ENCODE measurements at places on chromosomes 6 and 20.

- DNase-seq, result no peak
Measured at GRCh38 chr6:143408151-143408786, 42.2 kb downstream of the ADAT2 start.

GRCh38 chr20:41738604-41739206 lies 120.5 kb upstream of the CHD6 start:
- DNase-seq, result no peak

GRCh38 chr20:16007164-16007563 lies 566.1 kb downstream of the KIF16B start:
- DNase-seq, result no peak

DNA sequence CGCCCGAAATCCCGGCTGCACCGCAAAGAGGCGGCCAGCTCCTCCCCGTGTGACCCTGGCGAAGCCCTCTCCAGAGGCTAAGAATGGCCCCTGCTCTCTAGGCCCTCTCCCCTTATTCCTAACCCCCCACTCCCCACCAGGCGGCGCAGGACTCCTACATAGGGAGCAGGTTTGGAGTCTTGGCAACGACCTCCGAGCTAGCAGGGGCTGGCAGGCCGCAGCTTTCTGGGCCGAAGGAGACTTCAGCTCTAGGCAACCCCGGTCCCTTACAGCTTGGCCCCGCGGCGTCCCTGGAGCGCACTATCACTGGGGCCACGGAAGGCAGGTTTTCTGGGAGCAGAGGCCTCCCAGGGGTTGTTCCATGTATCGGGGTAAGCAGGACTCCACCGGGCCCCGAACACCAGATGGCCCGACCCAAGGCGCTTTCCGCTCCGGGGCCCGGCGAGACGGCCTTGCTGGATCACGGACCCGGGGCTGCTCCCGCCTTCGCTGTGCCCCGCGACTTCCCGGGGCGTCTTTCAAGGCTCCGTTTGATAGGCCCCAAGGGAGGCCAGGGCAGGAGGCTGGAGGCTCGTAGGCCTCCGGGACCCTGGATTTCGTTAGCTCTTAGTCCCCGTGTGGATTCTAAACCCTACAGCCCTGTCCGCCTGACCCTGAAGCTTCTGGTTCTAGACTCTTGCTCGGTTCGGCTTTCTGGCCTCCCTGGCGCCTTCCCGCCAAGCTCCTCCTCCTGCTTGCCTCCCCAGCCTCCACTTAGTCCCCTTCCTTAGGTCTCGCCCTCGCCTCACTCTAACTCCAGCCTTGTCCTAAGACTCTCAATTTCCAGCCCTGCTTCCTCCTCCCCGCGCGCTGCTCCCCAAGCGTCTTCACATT lies 1.9 kb downstream of the SLC32A1 start:
- DNase-seq, result no peak

GRCh38 chr6:29593199-29593855 lies 8.4 kb downstream of the OR2H2 start:
- no peak for DNase-seq

DNA sequence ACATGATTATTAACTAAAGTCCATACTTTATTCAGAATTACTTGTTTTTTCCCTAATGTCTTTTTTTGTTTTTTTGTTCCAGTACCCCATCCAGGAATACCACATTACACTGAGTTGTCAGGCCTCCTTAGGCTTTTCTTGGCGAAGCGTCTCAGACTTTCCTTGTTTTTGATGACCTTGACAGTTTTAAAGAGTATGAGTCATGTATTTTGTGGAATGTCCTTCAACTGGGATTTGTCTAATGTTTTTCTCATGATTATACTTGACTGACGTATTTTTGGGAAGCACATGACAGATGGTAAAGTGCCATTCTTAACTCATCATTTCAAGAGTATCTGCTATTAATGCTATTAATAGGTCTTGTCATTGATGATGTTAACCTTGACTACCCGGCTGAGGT lies 23.6 kb downstream of the ENPP1 start:
- no peak for DNase-seq

- DNase-seq, result peak; percentile 42
Measured at GRCh38 chr6:31901415-31901952, 402 bp downstream of the ZBTB12 start.

DNA sequence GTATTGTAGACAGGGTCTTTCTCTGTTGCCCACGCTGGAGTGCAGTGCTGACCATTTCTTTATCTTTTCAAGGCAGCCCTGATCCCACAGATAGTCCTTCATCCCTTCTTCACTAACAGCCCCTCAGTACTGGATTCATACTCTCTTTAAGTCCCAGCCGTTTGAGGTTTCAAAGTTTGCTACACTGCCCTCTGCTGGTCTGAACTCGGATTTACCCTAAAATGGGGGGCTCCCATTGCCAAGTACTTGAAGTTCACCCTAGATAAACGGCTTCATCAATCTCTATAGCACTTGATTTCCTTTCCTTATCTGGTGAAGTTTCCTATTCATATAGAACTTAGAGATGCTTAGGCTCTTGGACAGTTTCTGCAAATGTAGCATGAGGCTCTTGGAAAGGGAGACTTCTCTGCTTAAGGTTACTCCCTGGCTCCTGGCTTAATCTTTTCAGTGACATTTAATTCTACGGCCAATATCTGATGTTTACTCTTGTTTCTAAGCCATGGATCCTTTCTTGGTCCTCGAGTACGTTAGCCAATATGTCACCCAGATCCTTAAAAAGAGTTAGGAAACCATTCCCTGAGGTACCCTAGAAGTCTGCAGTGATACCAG lies 21.4 kb upstream of the PREP start:
- peak; percentile 48 for DNase-seq

DNA sequence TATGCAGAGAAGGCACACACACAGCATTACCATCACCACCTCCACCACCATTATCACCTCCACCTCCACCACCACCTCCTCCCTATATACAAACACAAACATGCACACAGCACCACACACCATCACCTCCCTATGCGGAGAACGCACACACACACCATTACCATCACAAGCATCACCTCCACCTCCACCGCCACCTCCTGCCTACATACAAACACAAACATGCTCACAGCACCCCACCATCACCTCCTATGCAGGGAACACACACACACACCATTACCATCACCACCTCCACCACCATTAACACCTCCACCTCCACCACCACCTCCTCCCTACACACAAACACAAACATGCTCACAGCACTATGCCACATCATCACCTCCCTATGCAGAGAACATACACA lies 236.5 kb upstream of the AFDN start:
- no peak for DNase-seq

- DNase-seq, result no peak
Measured at GRCh38 chr20:41172296-41173140, 35.2 kb downstream of the PLCG1 start.

DNA sequence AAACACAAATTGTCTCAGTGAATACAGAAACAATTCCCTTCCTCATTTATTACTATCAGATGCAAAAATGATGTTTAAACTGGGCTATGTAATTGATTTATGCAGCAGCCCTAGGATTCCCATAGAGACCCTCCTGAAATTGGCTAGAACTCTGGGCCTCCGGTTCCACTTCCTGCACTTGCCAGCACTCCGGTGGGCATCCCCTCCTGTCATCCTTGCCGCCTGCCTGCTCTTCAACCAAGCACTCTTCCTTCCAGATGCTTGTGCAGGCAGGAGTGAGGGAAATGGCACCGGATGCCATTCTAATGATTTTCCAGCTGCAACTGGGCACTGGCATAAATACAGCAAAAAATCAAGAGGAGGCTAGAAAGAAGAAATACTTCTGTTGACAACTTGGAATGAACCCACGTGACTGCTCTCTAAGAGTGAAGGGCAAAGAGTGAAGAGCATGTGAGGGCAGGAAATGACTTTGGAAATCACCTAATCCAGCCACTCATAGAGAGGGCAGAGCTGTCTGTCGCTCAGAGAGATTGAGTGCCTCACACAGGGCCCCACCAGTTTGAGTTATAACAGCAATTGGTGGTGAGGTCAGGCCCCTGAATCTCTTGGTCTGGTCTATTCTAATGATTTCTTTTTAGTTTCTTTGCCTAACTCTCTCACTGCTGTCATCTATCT lies 3.7 kb upstream of the NEDD9 start:
- DNase-seq, result no peak

GRCh38 chr6:6707143-6707542 lies 118.6 kb downstream of the LY86 start:
- DNase-seq, result no peak

GRCh38 chr6:142698751-142699150 lies 246.2 kb downstream of the HIVEP2 start:
- DNase-seq, result no peak
